ENCODE measurements at places on chromosomes 6 and 20.

DNA sequence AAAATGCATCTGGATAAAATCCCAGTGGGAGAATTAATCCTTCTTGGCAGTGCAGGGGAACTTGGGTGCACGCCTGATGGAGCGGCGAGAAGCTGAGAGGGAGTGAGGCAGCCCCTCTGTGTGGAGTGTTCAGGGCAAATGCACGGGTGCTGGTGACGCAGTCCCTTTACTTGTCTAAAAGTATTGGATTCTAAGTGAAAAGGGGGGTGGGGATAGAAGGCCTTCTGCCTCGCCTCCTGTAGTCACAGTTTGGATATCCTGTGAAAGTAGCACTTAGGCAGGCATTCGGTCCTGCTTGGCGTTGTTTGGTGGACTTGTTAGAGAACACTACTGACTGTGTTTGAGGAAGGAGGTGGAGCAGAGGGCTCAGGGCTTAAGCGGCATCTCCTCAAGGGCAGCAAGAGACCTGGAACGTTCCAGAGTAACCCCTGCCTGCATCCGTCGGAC, 39.3 kb downstream of the PHACTR3 start:
- DNase-seq: no peak

DNA sequence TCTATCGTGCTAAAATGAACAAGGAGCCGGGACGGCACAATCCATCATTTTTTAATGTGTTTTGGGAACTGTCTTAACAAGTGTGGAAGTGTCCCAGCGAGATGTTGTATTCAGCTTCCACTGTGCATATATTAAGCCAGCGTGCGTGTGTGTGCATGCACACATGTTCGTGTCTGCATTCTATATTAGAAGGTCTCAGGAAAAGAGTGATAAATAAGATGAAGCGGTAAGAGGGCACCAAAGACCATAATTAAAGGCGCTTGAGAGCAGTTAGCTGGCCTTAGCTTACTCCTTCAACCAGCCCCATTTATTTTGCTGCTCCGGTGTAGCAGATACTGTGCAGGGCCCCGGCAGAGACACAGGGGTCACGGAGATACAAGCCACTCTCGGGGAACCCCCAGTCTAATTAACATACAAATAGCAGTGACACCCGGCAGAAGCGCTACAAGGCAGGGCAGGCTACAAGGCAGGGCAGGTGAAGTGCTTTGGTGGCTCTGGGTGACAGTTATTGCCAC, 206.5 kb upstream of the RREB1 start:
- DNase-seq: no peak

GRCh38 chr6:169098116-169098515, 155.5 kb downstream of the THBS2 start:
- DNase-seq: peak; percentile 52

- no peak for DNase-seq
Measured at GRCh38 chr6:25446830-25447569, 167.8 kb downstream of the CARMIL1 start.
